T-helper 2 cell treated with Interferon-gamma antibody and Interleukin-4, amounts not matched to agents 5 μg/mL and 100 μg/mL, for 36 hours (primary cell): ENCODE measurements at places on chromosomes 4 and X.

- DNase-seq, result peak; percentile 4
Measured at GRCh38 chrX:17535229-17535628, 160.2 kb downstream of the NHS start.

- DNase-seq, result no peak
Measured at GRCh38 chrX:119237562-119237942, 1.5 kb downstream of the PGRMC1 start.

- DNase-seq, result no peak
Measured at GRCh38 chr4:118313098-118313497, 39.7 kb downstream of the PRSS12 start.

GRCh38 chrX:22686138-22686541 lies 313.6 kb upstream of the DDX53 start:
- no peak for DNase-seq

GRCh38 chr4:19375931-19376330 lies 875.8 kb upstream of the SLIT2 start:
- no peak for DNase-seq

GRCh38 chr4:119113033-119113655 lies 22.5 kb upstream of the MYOZ2 start:
- no peak for DNase-seq

- DNase-seq, result no peak
Measured at GRCh38 chrX:17024886-17025285, 78.4 kb downstream of the REPS2 start.

- no peak for DNase-seq
Measured at GRCh38 chr4:163762741-163763140, 268.3 kb downstream of the TMA16 start.

GRCh38 chrX:46636223-46636622 lies 62.7 kb downstream of the CHST7 start:
- DNase-seq, result no peak
